PC-9 (cell line): ENCODE measurements at places on chromosomes 3 and 15.

DNA sequence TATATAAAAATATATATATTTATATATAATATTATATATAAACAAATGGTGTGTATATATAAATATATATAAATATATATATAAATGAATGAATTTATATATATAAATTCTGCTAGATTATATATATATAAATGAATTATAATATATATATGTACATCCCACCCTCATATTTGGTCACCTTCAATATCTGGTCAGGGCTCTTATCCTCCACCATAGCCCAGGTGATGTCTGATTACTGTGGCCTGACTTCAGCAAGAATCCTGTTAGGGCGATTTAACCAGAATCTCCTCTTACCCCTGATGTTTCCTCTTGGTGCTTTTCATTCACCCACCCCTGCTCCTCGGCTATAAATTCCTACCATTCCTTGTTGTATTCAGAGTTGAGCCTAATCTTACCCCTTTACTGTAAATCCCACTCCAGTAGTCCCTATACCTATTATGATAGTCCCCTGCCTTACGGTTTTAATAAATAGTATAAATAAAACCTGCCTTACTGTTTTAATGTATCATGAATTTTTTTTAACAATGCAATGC lies 439.6 kb downstream of the PLOD2 start:
- DNase-seq = no peak

GRCh38 chr3:30505866-30506520 lies 100.4 kb upstream of the TGFBR2 start:
- no peak for DNase-seq

DNA sequence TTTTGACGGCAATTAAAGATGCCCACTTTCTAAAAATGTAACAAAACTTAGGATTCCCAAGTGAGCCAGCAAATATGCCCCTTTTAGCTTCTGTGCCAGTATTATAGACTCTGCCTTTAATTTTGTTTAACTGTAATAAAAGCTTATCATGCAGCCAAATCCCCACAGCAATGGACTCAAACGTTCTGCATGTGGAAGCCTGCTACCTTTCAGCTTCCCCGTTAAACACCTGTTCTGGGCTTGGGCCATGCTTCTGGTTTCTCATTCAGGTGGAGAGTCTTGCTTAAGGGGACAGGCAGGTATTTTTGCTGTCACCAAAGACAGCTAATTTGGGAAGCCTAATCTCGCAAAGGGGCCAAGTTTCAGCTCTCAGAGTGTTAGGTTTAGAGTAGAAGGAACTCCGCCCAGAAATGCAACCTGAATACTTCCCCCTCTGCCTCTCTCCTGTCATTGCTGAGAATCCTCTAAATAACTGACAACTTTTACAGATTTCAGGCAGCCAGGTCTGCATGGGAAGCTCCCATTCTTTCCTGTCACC lies 399.4 kb upstream of the ATP11B start:
- no peak for DNase-seq

DNA sequence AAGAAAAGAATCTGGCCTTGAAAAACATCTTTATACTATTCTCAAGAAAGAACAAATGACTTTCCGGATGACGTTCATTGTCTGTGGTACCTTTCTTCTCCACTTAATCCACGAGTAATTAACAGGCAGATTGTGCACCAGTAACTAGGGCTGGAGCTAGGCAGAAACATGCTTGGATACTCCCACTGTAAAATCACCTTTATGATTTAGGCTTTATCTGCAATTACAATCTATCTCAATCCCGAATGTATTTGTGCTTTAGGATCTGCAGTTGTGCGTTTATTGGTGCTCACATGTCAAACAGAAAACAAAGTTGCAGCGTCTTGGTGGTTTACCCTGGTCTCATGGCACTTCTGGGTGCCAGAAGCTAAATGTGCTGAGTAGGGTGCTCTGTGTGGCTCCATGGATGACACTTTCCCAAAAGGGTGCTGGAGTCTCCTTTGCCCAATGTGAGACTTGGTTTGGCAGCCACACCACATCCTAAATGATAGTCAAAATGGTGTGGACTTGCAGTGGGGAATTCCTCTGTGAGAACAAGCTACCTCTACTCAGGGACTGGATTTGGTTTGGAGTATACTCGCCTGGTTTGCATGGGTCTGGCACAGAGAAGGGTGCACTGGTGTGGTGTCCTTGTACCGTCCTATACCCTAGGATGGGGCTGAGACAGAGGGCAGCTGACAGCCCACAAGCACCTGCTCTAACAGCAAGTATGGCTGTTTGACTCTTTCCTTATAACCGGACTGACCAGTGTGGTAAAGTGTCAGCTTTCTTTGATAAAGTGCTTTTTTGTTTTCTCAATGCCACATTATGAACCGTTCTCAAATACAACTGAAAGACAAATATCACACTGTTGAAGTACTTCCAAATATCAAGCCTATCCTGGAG lies 7.7 kb downstream of the SERP1 start:
- DNase-seq = no peak

GRCh38 chr15:66704803-66705153 lies 2.7 kb downstream of the SMAD6 start:
- no peak for DNase-seq

GRCh38 chr3:19931180-19931692 lies 2.8 kb downstream of the EFHB start:
- DNase-seq = no peak
